Retinal pigment epithelial cell (primary cell): ENCODE measurements at places on chromosomes 7 and 10.

DNA sequence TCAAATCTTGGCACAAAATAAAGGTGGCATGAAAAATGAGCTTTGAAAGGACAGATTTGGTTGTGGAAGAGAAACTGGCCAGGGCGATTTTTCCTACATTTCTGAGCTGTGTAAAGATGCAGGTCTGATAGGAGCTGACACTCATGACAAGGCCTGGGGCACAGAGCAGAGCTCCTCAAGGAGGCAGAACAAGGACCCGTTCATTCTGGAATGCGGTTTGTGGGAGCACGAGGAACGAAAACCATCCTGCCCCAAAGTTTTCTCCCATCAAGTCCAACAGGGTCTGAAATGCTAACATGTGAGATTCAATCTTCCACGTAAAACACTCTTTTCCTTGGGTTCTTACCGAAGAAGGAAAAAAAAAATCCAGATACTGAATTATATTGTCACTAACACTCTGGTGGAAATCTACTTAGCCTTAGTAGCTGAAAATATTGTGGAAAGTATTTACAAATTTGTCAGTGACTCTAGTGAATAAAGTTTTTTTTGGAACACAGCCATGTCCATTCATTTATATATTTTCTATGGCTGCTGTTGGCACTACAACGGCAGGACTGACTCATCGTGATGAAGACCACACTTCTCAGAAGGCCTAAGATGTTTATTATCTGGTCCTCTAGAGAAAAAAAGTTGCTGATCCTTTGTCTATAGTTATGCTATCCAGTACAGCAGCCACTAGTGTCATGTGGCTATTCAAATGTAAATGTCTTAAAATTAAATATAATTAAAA, 215.7 kb downstream of the BAMBI start:
- DNase-seq = no peak

DNA sequence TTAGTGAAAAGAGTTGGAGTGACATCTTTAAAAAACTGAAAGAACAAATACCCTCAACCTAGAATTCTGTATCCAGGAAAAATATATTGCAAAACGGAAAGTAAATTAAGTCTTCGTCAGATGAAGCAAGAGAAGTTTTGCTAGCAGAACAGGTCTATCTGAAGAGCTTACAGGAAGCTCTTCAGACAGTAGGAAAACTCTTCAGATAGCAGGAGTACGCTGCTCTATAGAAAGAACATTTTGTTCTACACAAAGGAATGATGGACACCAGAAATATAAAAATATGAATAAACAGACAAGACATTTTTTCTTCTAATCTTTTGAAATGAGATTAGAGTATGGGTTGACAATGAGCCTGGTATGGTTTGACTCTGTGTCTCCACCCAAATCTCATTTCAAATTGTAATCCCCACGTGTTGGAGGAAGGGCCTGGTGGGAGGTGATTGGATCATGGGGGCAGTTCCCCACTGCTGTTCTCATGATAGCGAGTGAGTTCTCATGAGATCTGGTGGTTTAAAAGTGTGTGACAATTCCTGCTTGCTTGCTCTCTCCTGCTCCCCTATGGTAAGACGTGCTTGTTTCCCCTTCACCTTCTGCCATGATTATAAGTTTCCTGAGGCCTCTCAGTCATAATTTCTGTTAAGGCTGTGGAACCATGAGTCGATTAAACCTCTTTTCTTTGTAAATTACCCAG, 567.3 kb downstream of the AUTS2 start:
- no peak for DNase-seq

DNA sequence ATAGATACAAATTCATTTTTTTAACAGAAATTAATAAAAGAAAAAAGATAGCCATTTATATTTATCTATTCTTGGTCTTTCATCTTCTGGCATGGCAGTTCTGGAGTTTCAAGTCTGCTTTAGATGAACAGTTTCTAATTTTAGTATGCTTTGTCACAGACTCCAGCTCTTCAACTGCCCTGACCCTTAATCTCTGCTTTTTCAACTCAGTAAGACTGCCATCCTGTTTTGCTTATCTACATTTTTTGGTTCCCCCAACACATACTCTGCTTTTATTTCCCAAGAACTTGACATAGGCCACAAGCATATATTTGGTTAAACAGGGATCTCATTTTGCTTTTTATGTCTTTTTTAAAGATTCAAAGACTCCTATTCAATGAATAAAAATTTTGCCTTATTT, 309.3 kb upstream of the KCND2 start:
- no peak for DNase-seq

- DNase-seq = no peak
Observed at GRCh38 chr10:27701938-27702537, 43.6 kb downstream of the MKX start.

DNA sequence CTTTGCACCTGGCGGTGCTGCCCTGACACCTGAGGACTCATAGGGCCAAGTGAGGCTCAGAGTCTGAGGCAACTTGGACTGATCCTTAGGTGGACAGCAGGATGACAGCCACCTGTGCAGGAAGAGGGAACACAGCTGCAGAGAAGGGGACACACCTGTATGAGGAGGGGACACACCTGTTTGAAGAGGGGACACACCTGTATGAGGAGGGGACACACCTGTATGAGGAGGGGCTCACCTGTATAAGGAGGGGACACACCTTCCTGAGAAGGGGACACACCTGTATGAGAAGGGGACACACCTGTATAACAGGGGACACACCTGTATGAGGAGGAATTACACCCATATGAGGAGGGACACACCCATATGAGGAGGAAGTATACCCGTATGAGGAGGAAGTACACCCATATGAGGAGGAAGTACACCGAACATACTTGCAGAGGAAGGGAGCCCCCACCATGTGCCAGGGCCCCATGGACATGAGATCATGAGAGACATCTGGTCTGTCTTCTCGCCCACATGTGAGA, 285.9 kb downstream of the ADARB2 start:
- DNase-seq = no peak

GRCh38 chr10:7365027-7365745, 45.6 kb downstream of the SFMBT2 start:
- DNase-seq = no peak

DNA sequence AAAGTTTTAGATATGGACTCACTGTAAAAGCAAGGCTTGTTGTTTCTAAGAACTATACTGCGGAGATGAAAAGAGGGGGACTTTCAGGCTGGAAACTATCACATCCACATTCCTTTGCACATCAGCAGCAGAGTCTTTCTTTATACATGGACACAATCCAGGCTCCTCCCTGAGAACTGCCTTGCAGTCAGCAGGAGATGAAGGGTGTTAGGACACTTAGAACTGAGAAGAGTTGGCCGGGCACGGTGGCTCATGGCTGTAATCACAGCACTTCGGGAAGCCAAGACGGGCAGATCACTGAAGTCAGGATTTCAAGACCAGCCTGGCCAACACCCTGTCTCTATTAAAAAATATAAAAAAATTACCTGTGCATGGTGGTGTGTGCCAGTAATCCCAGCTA, 9.7 kb upstream of the GARS1 start:
- no peak for DNase-seq

DNA sequence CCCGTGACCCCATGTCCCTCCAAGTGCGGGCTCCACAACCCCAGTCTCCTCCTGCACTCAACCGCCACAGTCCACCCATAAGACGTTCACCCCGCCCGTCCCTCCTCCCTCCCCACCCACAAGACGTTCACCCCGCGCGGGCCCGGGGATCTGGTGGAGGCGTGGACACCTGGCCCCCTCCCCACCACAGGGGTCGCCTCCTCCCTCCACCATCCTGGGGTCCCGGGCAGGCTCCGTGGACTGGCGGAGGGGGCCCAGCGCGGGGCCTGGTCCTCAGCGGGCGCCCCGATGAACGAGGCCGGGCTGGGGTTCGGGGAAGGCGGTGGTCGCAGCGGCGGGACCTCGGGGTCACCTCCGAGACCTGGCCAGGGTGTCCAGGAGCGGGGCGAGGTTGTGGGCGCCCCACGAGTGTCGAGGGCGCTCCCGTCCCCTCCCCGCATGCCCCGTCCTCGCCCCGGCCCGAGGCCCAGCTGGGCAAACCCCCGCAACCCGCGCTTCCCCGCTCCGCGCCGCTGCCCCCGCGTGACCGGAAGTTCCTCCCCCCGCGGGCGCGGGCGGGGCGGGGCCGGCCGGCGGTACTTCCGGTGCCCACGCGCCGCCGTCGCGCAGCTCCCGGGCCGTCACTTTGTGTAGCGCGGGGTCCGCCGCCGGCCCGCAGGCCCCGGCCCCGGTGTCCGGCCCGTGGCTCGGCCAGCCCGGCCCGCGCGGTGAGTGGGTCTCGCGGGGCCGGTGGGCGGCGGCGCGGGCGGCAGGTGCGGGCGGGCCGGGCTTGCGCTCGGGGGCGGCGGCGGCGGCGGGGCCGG, at the start of gene ZNF316:
Gene ZNF316, plus strand, starts transcription at position 578 of the 803 bp plus-strand sequence. CDS start 5,092 bp downstream, outside the sequence.
- no peak for DNase-seq

GRCh38 chr10:112744181-112745096, 205.6 kb upstream of the TCF7L2 start:
- DNase-seq = no peak

- DNase-seq = peak; percentile 80
Observed at GRCh38 chr10:6786579-6787031, 206.5 kb upstream of the PRKCQ start.

- no peak for DNase-seq
Observed at GRCh38 chr7:154770361-154770760, 232.6 kb downstream of the PAXIP1 start.

DNA sequence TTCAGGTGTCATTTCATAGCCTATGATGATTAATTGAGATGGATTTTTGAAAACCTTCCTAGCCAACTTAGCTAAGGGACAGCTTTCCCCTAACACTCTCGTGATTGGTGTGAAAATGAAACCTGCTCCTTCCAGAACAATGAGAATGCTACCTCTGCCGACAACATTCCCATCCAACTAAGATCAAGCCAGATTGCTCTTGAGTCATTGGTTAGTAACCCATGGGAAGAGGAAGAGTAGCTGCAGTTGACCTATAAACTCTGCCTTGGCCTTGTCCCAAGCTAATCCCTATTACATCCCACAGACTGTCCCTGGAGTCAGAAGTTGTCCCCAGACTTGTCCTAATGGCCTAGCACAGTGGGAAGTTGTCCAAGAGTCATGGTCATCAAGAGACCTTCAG, 80.5 kb upstream of the SVIL start:
- DNase-seq = no peak

DNA sequence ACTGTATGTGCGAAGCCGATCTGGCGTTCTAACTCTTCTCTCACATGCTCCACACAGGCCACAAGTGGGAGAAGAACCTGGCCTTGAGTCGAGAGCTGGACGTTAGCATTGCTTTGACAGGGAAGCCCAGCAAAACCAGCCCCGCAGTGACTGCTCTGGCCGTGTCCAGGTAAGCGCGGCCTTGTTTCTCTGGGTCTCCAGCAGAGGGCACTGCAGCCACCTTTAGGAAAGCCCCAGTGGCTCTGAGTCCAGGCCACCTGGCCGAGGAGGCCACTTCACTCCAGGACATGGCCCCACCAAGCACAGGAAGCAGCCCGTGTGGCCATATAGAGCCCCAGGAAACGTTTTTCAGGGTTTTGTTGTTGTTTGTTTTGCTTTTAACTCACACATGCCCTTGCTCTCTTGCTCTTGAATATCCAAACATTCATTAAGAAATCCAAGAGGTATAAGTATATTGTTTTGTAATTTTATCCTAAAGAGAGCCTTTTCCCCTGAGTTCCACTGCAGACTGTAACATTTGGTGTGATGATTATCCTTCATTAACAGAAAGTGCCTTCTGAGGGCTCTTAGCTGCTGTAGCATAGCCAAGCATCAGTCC, 41.8 kb upstream of the LRRC18 start:
- peak; percentile 7 for DNase-seq

DNA sequence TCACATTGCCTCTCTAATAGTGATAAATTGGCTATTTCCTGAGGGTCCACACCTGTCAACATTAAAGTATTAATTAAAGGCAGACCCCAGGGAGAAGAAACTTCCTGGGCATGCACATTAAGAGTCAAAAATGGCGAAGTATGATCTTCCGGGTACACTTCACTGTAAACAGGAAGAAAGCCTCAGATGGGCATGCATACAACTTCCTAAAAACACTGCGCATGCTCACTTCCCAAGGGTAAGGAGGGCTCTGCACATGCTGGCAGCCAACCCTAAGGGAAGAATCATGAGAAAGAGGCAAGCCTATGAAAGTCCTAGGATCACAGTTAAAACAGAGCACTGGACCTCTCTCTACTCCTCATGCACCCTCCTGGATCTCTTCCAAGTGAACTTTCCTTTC, 80.1 kb upstream of the IMMP2L start:
- DNase-seq = no peak
